ENCODE measurements at places on chromosomes 6 and 20.
A peak's percentile ranks its signal among the peaks of the same experiment; 100 is the strongest.

DNA sequence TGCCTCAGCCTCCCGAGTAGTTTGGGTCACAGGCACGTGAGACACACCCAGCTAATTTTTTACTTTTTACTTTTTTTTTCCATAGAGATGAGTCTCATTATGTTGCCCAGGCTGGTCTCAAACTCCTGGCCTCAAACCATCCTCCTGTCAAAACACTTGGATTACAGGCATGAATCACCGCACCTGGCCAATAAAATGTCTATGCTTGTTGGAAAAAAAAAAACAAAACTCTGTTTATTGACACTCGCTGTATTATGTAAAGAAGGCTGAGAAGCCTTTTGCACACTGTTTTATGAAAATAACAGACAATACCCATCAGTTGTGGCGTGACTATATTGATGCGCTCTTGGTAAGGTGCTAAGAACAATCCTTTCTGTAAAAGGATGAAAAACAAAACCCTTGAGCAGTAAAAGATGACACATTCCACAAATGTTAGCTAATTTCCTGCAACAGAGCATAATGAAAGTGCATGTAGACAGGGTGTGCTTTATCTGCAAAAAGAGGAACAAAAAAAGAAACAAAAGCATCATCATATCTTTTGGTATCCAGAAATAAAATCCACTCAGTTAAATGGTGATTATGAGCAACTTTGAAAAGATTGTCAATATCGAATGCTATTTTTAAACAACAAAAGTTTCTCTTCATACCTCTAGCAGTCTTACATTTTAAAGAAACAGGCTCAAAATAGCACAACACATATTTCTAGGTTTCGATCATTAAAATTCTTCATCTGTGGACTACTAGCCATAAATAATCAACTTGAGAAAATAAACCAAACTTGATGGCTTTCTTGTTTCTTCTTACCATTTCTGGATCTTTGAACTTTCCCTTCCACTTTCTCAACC lies 108.3 kb upstream of the PHACTR1 start:
- DNase-seq = no peak

DNA sequence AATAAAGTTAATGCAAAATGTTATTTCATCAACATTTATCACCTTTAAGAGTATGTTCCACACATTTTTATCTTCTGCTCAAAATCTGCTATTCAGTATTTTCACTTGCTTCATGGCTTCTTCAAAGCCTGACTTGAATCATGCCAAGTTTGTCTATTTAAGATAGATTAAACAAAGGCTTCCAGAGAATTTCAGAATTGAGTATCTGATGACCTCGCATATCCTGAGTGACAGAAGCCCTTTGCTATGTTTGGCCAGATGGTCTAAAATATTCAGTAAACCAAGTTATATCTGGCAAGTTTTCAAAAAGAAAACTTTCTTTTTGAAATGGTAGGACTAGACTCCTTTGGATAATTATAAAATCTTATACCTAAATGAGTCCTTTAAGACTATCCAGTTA lies 348.9 kb upstream of the KCNQ5 start:
- DNase-seq = no peak

DNA sequence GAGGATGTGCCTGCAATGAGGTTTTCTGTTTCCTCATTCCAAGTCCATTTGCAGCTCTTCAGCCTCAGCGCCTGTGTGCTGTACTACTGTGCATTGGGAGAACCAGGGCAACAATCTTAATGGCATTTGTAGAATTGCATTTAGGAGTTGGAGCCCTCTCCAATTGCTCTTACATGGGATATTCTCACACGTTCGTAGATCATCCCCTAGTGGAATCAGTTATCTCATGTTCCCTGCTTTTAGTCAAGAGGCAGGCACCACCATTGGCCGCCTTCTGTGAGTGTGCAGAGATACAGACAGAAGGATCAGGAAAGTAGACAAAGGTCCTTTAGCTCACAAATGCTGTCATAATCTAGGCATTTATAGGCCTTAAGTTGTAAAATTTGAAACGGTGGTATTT lies 84.2 kb upstream of the RGS17 start:
- DNase-seq = no peak

GRCh38 chr6:148658681-148659430 lies 88.0 kb upstream of the UST start:
- no peak for DNase-seq

GRCh38 chr20:43975096-43975768 lies 60.6 kb downstream of the TOX2 start:
- no peak for DNase-seq

- peak; percentile 84 for DNase-seq
Observed at GRCh38 chr20:51542033-51542570, 417 bp downstream of the NFATC2 start.
